ENCODE measurements at places on chromosomes 3 and 15.

- DNase-seq: no peak
These were observed 43.9 kb upstream of the KCNH8 start for GRCh38 chr3:19104459-19104858.

- no peak for DNase-seq
These were observed 55.5 kb upstream of the HES1 start for GRCh38 chr3:194080436-194080835.

DNA sequence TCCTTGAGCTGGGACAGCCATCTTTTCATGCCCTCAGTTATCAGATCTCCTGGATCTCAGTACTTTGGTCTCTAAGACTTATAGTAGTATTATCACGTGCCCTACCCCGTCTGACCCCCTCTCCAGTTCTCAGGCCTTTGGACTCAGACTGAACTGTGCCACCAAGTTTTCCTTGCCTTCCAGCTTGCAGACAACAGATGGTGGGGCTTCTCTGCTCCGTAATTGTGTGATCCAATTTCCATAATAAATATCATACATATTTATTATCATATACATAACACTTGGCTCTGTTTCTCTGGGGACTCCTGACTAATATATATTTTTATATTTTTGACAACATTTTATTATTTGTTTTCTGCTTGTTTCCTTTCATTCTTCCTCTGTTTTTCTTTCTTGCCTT lies 458.8 kb upstream of the SEMA6D start:
- no peak for DNase-seq

DNA sequence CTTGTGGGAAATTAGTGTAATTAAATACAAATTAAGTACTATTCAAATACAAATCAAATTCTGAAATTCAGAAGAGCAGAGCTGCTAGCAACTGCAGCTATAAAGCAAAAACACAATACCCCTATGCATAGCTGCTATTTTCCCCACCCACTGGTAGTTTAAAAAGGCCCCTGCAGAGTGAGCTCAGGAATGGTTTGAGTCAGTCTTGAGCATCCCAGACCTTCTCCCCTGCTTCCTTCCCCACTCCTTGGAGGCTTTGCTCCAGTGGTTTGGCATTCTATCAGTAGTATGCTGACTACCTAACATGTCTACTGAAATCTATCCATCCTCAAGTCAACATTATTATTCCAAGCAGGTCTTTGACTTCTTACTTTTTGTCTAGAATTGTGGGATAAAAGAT lies 53.0 kb downstream of the EFHB start:
- DNase-seq: no peak

DNA sequence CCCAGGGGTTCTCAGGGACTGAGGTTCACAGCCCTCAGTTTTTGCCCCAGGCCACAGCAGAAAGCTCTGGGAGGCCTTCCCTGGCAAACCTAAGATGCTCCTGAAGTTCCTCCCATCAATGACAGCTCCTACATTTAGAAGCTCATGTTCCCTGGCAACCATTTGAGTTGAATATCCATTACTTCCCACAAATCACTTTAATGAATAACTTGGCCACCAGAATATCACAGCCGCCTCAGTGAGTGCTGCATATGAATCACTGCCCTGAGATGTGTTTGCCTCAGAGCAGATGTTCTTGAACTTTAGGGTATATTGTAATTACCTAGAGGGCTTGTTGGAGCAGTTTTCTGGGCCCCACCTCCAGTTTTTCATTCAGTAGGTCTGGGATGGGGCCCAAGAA lies 27.4 kb downstream of the SLCO2A1 start:
- no peak for DNase-seq

GRCh38 chr3:53190659-53191058 lies 29.6 kb downstream of the PRKCD start:
- no peak for DNase-seq

GRCh38 chr15:65033659-65034269 lies 4.3 kb upstream of the MTFMT start:
- DNase-seq: no peak

GRCh38 chr15:25711691-25712090 lies 151.4 kb downstream of the ATP10A start:
- DNase-seq: no peak

GRCh38 chr3:189641776-189642175 lies 10.6 kb downstream of the TP63 start:
- DNase-seq: no peak

DNA sequence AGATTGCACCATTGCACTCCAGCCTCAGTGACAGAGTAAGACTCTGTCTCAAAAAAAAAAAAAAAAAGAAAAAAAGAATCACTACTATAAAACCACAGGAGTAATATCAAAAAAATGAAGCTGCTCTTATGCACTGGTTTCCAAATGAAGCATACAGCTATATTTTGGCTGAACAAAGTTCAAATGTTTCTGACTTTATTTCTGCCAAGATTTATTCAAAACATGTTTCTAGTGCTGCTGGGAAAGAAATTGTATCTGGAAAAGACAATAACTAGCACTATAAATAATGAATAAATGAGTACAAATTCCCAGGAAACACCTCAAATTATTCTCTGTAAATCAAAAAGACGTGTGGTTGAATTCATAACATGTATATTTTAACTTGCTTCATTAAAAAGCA lies 102.5 kb upstream of the MME start:
- DNase-seq: no peak

GRCh38 chr15:70069716-70070115 lies 28.0 kb downstream of the TLE3 start:
- no peak for DNase-seq

DNA sequence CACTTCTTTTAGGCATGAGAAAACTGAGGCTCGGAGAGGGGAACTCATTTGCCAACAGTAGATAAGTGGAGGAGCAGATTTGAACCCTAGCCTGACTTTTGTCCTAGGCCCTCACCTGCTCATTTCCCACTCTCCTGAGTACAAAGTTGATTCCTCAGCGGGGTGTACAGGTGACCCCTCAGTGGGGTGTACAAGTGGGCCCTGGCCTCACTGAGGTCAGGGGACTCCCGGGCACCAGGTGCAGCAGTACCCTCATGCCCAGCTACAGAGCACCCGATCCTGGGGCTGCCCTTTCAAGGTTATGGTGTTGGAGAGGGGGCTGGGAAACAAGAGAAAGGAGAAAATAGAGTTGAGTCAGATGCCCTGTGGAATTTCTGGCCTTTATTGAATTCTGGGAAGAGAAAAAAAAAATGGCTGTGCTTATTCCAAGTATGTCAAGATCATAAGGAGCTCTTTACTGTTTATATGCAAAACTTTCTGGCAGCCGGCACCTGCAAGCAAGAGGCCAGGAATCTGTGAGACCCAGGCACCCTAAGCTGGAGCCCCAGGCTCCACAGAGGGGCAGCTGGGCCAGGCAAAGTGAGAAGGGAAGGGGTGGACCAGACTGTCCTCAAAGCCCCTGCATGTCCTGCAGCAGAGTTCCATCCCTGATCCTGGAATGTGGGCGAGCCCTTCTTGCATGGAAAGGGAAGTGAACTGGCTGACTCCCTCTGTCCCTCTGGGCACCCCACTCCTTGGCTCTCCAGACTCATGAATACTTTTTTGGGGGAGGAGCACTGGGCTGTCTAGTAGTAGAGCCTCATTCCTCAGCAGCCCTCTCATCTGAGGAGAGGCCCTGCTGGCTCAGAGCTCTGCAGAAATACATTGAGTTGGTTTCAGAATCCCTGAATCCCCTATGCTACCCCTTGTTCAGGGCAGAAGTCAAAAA lies 43.1 kb downstream of the AMOTL2 start:
- no peak for DNase-seq

DNA sequence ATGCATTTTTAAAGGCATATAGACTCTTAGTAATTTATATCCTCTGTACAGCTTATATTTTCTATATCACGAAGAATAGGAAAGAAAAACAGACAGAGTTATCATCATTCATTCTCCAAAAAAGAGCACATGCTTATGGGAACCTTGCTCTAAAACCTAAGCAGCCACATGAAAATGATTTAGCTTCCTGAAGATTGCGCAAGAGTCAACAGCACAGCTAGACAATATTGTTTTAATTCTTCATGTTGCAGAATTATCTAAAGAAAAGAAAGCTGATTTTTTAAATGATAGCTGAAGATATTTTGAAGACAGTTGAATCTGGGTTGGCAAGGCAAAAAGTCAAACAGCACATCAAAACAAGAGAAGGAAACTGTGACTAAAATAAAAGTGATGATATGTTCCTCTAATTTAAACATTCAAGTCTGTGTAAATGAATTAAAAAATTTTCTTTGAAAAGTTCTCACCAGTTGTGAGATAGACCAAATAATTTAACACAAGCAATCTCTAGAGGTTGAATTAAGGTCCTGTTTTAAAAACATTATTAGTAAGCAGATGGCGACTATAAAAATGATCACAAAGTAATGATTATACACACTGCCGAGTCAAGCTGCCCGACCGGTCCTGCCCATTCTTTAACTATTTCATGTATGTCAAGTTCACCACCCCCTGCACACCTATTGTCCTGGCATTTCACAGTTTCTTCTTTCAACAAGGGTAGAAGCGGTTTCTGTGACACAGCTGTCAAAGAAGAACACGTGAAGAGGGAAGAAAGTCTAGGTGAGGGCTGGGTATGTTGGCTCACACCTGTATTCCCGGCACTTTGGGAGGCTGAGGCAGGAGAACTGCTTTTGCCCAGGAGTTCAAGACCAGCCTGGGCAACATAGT lies 74.2 kb upstream of the BHLHE40 start:
- DNase-seq: no peak

DNA sequence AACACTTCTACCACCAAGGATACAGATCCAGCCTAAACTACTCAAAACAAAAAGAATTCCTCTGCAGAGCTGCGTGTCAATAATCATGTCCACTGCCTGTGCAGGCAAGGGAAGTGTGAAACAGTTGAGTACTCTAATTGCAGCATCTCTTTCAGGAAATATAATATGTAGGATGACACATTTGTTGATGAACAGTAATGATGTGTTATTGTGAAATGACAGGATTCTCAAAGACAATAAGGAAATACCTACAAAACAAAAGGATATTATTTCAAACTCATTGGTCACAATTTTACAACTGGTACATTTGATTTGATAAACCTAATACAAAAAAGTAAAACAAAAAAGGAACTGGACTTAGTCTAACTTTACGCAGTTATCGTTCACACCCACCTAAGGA lies 4.4 kb downstream of the SPG11 start:
- no peak for DNase-seq

GRCh38 chr3:52752045-52752660 lies 18.6 kb downstream of the NEK4 start:
- no peak for DNase-seq

All from iPS DF 6.9 (cell line).